ENCODE measurements at places on chromosomes 2 and 18.

GRCh38 chr18:6366776-6367175 is 47.9 kb downstream of the L3MBTL4 start:
- no peak for DNase-seq

GRCh38 chr2:43055086-43055912 is 171.1 kb downstream of the ZFP36L2 start:
- no peak for DNase-seq

DNA sequence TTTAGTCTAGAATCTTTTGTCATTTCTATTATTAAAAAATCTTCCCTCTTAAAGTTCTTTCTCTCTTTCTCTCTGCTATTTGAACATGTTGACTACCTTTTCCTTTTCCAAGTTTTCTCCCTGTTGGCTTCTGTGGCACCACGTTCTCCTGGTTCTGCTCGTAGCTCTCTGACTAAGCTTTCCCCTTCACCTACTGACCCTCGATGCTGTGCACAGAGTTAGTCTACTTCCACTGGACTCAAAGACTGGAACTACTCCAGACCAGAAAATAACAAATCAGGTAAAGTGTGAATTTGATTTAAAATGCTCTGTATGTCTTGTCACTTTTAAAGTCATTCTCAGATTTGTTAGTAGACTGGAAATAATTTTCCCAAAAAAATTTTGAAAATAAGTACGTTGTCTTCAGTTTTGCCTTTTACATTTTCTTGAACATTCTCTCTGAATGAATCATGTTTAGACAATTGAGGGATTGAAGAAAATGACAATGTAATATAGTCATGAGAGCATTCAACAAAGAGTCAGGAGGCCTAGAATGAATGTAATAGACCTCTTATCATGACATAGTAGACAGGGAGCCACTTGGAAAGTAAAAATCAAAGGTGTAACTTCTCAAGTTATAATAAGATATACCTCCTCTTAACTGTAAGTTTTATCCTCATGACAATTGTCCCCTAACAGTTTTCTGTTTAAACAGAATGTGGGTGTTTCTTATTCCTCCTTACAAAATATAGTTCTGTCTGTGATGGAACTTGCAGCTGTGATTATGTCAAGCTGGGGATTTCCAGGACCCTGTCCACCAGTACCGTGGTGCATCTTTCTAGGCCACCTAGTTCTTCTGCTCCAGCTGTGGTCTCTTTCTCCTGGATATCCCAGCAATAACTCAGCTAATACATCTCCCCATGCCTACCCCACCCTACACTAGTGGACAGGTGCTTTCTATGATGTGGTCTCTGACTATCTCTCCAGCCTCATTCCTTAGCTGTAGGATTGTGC is 25.5 kb downstream of the ITPRID2 start:
- DNase-seq: no peak

GRCh38 chr18:76986406-76986805 is 146.2 kb downstream of the MBP start:
- no peak for DNase-seq

DNA sequence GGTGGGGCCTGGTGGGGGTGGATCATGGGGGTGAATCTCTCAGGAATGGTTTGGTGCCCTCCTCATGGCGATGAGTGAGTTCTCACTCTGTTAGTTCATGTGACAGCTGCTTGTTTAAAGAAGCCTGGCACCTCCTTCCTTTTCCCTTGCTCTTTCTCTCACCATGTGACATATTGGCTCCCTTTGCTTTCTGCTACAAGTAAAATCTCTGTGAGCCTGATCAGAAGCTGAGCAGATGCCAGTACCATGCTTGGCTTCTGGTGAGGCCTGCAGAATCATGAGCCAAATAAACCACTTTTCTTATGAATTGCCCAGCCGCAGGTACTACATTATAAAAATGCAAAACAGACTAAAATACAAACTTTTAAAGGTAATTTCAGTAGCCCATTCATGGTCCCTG is 73.4 kb upstream of the TEX51 start:
- DNase-seq: no peak

GRCh38 chr2:77142141-77142540 is 380.0 kb downstream of the LRRTM4 start:
- DNase-seq: no peak

- no peak for DNase-seq
These were observed 37.4 kb downstream of the SH3BP4 start for GRCh38 chr2:234989183-234989701.

DNA sequence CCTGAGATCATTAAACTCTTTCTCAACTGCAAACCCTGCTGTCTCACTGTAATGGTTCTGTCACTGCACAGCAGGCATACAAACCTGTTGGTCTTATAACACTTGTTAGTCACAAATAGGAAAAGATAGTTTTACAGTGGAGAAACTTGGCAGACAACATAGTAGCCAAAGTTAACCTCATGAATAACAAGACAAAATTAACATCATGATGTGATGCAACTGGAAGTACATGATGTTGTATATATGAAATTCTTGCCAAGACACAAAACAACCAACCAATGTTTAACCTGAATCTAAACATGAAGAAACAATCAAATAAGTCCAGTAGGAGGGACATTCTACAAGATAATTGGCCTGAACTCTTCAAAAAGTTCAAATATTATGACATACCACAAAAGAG is 189.3 kb downstream of the RNF152 start:
- DNase-seq: no peak
